ENCODE measurements at places on chromosomes 2 and 18. TPM values are rescaled to one million over a fixed set of nuclear protein-coding genes. Genes with fewer than 3 reads are reported as not detected.

Gene TEKT4
- total RNA-seq = 1.8 TPM

- no peak for DNase-seq
- H3K4me3 ChIP-seq = no peak overlapping the region
- H3K27me3 ChIP-seq = no peaks in the 10 kb centered on the region
- H3K36me3 ChIP-seq = no peaks in the 10 kb centered on the region
- H3K4me1 ChIP-seq = peaks cover 9% of the 10 kb centered on the region
Measured at GRCh38 chr2:110107092-110108079, 8.2 kb downstream of the MALL start.

Gene LONRF2
- total RNA-seq = 3.8 TPM

- H3K36me3 ChIP-seq = no peaks in the 10 kb centered on the region
- no peak for DNase-seq
- H3K4me3 ChIP-seq = no peak overlapping the region
- H3K27ac ChIP-seq = no peak overlapping the region
- H3K4me1 ChIP-seq = peaks cover 4% of the 10 kb centered on the region
Measured at GRCh38 chr2:25989154-25989553, 6.9 kb upstream of the KIF3C start.

Gene POTEJ
- not detected for total RNA-seq

Gene DPP10
- 0.82 TPM for total RNA-seq

GRCh38 chr2:119111115-119111975, 47.2 kb downstream of the C1QL2 start:
- no peak overlapping the region for H3K4me3 ChIP-seq
- H3K4me1 ChIP-seq = no peaks in the 10 kb centered on the region
- DNase-seq = no peak
- no peaks in the 10 kb centered on the region for H3K36me3 ChIP-seq
- peaks cover 33% of the 10 kb centered on the region for H3K27me3 ChIP-seq

Gene APOB
- total RNA-seq = 0.26 TPM

Gene TMEM178A
- 1.5 TPM for total RNA-seq

Data from left lung (tissue), 14 donors.